ENCODE measurements at places on chromosomes 1 and 21.

DNA sequence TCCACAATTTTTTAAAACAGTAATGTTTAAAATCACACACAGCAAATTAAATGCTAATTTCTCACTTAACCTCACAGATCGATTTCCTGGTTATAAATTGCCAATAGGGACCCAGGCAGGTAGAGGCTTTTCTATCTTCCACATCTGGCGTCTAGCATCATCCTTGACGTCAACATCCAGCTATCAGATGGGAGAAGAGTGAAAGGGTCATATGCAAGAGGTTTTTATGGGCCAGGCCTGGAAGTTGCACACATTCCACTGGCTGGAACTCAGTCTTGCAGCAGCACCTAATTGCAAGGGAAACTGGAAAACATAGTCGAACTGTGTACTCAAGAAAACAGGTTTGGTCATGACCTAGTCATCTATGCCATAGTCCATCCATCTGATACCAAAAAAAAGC, 6.0 kb upstream of the EEIG2 start:
- DNase-seq = no peak

GRCh38 chr1:223339861-223340260, 24.1 kb downstream of the SUSD4 start:
- DNase-seq = no peak

DNA sequence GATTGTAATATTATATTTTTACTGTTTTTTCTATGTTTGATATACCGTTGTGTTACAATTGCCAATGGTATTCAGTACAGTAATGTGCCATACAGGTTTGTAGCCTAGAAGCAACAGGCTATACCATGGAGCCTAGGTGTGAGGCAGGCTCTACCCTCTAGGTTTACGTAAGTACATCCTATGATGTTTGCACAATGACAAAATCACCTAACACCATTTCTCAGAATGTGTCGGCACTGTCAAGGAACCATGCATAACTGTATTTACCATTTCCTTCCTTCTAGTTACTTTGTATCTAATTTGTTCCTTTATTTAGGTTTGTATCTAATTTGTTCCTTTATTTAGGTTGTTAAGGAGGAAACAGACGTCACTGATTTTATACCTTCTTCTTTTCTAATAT, 9.9 kb downstream of the NPHP4 start:
- no peak for DNase-seq

- DNase-seq = no peak
These were observed 4.9 kb downstream of the PRKAB2 start for GRCh38 chr1:147167365-147167764.

DNA sequence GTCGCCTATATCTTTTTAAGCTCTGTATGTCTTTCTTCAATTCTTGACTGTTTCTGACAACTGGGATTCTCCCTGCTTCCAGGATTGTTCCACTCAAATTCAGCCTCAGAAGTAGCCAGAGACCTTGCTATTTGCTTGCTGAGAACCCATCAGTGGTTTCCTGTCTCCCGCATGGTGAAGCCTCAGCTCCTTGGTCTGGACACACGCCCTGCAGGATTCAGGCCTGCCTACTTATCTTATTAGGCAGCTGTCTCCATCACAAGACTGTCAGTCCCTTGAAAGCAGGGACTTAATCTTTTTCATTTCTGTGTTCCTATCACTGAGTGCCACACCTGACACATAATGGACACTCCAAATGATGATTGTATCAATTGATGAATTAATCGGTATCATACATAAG, 175.3 kb downstream of the PLPP3 start:
- DNase-seq = no peak

GRCh38 chr21:45533361-45533845, 8.8 kb downstream of the SLC19A1 start:
- DNase-seq = peak; percentile 85

GRCh38 chr1:184465489-184466146, 78.8 kb downstream of the C1orf21 start:
- no peak for DNase-seq

DNA sequence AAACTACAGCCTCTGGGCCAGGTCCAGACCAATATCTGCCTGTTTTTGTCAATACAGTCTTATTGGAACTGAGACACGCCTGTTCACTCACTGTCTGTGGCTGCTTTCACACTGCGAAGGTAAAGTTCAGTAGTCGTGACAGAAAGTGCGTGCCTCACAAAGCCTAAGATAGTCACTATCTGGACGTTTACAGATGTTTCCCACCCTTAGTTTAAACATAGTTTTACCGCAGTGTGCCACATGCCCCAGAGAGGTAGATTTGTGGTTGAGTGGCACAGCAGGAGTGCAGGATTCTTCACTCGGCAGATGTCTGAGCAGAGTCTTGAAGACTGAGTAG, 61.9 kb downstream of the NFASC start:
- no peak for DNase-seq

GRCh38 chr1:212816567-212817278, 25.0 kb downstream of the TATDN3 start:
- DNase-seq = no peak

- DNase-seq = peak; percentile 61
These were observed 68.7 kb upstream of the ROR1 start for GRCh38 chr1:63705078-63705477.

DNA sequence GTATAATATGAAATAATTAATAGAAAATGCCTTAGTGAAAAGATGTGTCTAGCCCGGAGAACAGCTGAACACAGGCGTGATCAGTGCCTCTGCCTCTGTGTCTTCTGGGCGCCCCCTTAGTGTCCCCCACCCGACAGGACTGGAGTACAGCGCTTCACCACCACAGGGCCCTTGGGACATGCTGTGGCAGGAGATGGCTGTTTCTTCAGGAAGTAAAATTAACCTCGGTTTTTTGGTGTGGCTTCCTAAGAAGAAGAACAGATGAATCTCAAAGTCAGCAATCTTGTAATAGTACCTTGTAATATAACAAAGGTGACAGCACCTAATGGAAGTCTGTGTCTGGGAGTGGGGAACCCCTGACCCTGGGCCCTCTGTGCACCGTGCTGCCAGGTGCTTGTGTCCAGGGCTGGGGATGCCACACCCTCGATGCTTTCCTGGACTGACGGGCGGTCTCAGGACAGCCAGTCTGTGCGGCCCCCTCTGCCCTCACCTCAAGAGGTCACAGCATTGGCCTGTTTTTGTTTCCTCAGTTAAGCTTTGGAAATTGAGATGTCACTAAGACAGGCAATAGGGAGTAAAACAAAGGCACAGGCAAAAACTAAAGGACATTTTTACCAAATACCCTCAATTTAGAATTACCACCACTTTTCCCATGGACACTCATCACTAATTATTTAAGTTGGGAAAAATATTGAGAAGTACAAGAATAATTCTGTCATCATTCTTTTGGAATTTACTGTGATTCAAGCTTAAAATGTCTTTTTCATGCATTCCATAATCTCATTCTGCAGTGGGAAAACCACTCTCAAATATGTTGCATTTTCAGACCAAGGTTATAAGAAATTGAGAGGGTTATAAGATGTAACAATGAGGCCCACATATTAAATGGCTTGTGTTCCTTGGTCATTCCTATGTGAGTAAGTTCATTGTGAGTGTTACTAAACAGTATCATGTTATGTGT, 79.3 kb downstream of the ADARB1 start:
- peak; percentile 14 for DNase-seq

DNA sequence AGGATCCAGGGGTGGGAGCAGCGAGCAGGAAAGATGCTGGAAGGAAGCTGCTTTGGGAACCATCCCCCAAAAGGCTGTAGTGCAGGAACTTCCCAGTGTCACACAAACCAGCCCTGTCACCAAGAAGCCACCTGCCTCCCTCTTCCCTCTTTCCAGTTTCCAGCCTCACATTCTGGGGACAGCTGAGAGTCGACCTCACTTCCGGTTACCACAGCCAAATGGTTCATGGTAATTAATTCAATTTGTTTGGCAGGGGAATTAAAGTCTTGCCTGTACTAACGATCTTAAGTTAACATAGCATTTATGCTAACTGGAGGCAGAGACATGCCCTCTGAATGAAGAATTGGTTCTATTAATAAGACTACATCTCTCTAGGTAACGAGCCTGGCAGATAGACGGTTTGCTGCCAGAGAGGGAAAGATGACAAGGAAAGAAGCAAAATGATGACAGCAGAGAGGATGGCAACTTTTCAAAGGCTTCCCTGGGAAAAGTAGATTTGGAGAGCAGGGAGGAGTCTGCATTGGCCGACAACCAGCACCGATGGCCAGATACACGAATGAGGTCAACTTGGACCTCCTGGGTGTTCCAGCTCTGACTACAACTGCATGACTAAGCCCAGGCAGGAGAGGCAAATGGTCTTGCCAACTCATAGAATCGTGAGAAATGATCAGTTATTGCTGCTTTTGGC, 64.1 kb downstream of the TMCO4 start:
- DNase-seq = no peak

DNA sequence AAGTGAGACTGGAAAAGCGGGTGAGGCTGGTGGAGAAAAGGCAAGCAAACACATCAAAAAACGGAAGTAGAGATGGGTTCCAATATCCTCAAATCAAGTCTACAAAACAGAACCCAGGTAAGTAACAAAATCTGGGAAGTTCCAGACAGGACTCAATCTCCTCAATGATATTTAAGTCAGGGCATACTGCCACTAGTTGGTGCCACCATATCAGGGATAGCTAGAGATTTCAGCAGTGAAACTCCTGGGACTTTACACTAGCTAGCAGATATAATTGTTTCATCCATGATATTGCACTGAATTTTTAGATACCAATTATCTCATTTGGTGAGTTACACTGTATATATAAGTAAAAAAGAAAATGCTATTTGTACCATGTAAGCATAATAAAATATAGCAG, 52.0 kb downstream of the EYA3 start:
- DNase-seq = no peak

GRCh38 chr1:94031591-94031990, 89.4 kb downstream of the ABCA4 start:
- no peak for DNase-seq

DNA sequence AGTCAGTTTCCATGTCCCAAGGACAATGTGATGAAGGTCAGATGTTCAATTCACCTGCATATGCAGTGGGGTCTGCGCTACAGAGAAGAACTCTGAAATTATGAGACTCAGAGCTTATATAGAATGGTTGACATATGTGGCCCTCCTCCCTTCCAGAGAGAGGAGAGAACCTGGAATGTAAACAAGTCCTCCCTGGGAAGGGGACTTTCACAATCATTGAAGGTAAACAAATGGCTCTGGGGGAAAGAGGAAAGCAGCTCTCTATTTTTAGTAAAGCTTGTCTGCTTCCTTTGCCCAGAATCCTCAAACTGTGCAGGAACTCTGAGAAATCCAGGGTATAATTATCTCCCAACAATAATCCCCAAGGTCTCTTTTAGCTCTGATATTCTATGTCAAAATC, 9.8 kb downstream of the OVGP1 start:
- no peak for DNase-seq

DNA sequence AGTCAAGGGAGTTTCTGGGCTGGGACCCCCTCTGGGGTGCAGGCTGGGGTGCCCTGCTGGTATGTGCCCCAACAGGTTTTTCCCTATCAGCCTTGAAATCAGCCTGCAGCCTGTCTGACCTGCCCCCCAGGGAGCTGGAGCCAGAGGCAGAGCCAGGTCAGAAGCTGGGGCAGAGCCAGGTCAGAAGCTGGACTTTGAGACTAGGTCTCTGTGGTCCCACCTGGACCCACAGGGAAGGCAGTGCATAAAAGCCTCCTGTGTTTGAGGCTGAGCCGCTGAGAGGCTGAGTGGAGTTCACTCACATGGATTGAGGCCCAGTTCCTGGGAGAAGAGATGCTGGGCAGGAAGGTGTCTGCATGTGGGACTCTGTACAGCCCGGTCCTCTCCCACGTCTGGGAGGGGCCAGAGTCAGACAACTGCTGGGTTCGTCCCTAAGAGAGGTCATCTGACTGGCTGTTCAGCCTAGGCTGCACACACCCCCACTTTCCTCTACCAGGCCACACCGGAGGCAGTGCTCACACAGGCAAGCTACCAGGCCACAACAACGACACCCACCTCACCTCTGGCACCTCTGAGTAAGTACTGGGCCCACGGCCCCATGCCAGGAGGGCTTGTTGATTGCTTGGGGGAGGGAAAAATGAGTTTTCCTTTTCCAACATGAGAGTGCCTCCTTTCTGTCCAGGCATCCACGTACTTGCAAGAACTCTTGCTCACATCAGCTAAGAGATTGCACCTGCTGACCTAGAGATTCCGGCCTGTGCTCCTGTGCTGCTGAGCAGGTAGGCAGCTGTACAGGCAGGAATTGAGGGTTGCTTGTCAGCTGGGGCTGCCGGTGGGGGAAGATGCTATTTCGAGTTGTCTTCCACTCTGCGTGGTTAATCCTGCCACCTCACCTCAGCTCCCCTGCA, at the start of gene ANXA9:
ANXA9 (plus strand) TSS at position 488 of the 908 bp plus-strand sequence. CDS start 814 bp downstream, outside the sequence.
- peak; percentile 62 for DNase-seq

DNA sequence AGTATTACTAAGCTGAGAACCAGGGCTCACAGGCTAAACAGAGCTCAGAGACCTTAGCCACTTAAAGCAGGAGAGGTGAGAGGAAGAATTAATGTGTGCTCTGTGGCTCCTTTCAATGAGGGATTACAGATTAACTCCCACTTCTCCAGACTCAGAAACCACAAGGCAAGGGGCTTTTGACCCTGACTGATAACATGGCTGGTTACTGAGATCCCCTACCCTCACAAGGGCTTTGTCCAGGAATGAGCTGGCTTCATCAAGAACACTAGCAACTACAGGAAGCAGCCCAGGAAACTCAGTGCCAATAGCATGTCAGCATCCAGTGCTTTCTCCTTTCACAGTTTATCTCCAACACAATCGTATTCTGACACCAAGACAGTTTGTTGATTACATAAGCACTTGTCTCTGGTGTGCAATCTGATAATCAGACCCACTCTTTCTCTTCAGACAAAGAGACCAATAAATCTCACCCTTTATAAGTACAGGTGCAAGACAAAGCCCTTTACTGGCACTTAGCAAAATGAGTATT, 38.8 kb downstream of the ERI3 start:
- DNase-seq = no peak

DNA sequence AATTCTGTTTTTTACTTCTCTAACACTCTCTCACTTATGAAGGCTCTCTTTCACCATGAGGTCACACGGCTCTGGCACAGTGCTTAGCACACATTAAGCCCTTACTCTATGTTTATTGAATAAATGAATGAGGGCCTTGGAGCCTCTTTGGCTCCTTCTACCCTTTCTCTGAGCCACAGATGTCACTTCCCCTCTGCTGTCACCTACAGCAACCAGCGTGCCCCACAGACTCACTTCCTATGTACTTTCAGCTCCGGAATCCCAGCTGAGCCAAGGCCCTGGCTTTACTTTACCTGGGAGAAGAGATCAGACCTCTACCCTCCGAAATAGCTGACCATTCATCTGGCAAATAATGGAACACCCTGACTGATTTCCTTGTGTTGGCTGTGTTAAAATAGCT, 53.7 kb upstream of the HMCN1 start:
- no peak for DNase-seq

- DNase-seq = peak; percentile 71
These were observed 123.9 kb upstream of the VAMP3 start for GRCh38 chr1:7646981-7647901.

All from colonic mucosa (tissue), 4 donors.